ENCODE measurements at places on chromosomes 1 and 21.

DNA sequence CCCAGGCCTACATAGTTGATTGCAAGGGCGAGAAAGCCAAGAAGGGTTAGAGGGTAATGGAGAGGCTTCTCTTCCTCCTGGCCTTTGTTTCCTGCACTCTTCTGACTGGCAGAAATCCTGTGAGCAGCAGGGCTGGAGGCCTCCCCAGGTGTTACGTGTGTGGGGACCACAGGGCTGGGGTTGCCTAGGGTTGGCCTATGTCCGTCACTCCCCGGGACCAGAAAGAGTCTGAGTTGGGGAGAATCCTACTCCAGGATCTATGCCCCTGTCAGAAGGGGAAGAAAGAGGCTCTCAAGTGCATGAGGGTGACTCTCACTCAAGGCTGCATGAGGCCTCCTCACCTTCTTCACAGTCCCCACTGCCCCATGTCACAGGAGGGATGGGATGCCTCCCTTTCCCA is 38.5 kb downstream of the IGFN1 start:
- DNase-seq = no peak

DNA sequence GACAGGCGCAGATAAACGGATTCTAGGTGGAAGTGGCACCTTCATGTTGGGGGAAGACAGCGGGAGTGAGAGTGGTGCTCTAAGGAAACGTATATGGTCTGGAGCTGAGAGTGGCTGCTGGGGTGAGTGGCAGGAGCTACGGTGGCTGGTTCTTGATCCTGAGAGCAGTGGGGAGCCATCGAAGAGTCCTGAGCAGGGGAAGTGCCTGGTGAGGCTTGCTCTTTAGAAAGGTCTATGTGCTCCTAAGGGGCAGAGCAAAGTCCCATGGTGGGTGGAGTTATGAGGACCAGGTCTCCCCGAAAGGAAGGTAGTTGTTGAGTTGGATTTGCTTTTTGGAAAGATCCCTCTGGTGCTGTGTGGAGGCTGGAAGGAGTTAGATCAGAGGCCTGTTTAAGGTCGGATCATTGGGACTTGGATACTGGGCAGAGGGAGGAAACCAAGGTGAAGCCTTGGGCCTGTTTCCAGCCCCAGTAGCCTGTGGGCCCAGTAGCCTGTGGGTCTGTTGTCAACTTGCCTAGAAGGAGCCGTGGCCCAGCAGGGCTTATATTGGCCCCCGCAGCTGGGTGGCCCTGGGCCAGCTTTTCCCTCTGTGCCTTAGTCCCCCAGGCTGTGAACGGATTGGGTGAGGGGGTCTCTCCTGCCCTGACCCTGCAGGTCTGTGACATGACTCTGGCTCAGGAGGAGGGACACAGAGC is 33.0 kb downstream of the ACOT11 start:
- no peak for DNase-seq

- no peak for DNase-seq
These were observed 270.9 kb downstream of the CHRM3 start for GRCh38 chr1:239657291-239657690.

- DNase-seq = no peak
These were observed 52.3 kb upstream of the DISP3 start for GRCh38 chr1:11426617-11427016.

DNA sequence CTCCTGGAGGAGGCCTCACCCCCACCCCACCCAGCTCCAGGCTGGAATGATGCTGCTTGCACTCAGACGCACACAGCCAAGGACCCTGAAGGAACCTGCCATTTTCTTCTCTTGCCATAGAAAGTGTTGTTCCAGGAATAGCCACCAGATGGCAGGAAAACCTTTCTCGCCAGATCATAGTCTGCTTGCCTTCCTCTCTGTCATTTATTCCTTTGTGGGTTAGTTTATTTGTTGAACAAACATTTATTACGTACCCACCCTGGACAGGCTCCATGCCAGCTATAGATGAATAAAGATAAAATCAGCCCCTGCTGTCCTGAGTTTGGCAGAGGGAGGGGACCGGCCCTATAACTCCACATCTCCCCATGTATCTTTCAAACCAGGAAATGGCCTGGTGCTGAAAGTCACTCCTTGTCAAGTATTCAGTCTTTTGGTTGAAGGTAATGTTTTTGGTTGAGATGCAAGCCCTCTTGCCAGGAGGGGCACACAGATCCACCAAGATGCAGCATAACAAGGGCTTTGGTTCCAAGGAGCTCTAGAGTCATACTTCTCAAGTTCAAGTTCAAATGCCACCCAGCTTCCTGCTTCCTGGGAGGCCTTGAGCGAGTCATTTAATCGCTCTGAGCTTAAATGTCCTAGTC is 7.0 kb upstream of the KCNC4 start:
- DNase-seq = peak; percentile 25

Measured in stimulated activated CD4-positive, alpha-beta T cell treated with anti-CD3 and anti-CD28 coated beads, Interleukin-1b, Interleukin-23, amount 100 ng/mL, for 1 hour (primary cell).